BJ (cell line): ENCODE measurements at places on chromosomes 3 and 15.

GRCh38 chr3:182837855-182838454 lies 44.7 kb downstream of the ATP11B start:
- no peak for DNase-seq

DNA sequence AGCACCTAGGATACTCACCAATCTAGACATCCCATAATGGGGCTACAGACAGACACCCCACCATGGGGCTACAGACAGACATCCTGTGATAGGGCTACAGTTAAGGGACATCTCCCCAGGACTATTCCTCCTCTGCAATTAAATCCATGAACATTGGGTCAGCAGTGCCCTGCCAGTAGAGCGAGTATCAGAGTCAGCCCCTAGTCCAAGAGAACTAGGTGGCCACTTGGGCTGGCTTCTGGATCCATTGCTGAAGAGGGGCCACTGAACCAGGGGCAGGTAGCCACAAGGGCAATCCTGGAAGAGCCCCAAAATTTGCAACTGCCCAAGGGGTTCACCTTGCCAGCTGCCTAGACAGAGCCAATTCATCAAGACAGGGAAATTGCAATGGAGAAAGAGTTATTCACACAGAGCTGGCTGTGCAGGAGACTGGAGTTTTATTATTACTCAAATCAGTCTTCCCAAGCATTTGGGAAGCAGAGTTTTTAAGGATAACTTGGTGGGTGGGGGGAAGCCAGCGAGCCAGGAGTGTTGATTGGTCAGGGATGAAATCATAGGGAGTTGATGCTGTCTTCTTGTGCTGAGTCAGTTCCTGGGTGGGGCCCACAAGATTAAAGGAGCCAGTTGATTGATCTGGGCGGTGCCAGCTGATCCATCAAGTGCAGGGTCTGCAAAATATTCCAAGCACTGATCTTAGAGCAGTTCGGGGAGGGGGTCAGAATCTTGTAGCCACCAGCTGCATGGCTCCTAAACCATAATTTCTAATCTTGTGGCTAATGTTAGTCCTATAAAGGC lies 170.2 kb upstream of the SMAD3 start:
- no peak for DNase-seq

DNA sequence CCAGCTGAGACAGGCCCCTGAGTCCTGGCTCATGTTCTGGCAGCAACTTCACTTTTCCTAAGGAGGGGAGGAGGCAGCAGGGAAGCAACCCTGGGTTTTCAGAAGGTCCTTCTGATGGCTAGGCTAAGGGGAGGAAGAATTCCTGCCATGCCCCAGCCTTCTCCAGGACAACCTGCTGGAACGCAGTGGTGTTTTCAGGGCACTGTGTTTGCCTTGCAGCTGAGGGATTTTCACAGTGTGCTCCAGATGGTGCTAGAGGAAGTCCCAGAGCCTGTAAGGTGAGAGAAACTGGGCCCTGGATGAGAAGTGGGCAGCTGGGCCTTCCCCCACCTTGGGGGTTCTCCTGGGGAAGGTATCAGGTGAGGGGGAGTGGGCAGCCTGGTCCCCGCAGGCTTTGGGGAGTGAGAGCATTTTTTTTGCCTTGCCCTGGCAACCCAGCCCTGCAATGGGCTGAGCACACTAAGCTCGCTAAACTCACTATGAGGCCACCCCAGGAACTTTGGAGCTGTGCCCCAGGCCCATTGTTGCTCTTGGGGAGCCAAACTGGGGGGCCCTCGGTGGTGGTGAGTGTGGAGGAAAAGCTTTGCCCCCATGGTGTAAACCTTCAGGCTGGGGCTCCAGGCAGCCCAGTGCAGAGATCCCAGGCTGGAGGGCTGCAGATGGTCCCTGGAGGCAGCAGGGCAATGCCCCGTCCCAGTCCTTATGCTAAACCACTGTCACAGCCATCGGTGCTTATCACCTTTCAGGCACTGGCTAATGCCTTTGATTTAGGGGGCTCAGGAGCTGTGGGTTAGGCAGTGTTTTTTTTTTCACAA lies 41.1 kb downstream of the ACAA1 start:
- DNase-seq = no peak

- no peak for DNase-seq
Measured at GRCh38 chr3:131361464-131362421, 19.8 kb upstream of the NUDT16 start.

DNA sequence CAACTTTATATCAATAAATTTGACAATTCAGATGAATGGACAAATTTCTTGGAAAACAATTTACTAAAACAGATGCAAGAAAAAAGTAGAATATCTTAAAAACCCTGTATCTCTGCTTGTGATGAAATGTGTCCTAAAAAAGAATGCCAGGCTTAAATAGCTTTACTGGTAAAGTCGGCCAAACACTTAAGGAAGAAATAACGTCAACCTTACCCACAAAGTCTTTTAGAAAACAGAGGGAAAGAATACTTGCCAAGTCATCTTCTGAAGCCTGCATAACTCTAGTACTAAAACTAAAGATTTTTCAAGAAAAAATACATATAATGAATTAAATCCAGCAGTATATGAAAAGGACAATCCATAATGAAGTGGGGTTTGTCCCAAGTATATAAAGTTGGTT lies 111.1 kb downstream of the RASA2 start:
- DNase-seq = no peak

GRCh38 chr3:129758785-129759320 lies 134.7 kb downstream of the TMCC1 start:
- no peak for DNase-seq

DNA sequence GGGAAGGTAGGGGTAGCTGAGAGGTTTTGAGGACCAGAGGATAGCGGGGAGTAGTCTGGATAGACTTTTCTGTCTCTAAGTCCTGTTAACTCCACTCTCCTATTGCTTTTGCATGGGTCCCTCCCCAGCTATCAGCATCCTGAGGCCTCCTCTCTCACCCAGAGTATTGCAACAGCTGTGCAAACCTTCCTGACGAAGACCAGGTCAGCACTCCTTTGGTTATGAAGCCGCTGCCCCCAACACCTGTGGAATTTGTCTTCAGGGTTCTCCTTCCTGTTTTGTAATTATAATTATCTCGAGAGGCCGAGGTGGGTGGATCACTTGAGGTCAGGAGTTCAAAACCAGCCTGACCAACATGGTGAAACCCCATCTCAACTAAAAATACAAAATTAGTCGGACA lies 24.8 kb downstream of the TYRO3 start:
- no peak for DNase-seq

DNA sequence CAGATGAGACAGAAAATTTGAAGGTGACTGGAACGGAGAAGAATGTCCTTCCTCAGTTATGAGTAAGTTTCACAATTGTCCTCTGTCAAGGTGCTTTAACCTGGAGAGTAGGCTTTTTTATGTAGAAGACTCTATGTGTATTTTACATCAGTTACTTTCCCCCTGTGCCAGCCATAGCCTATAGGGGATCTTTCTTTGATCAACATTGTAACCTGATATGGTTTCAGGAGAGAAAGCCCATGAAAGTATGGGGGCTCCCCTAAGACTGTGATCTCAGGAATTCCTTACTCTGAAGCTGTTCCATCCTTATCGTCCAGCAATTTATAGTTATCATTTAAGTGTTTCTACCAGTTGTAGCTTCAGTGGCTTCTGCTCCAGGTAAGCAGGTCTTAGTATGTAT lies 1076.3 kb upstream of the EPHA6 start:
- DNase-seq = no peak

- no peak for DNase-seq
Measured at GRCh38 chr3:136804813-136805212, 14.1 kb upstream of the SLC35G2 start.

- no peak for DNase-seq
Measured at GRCh38 chr15:78909791-78910228, 35.0 kb downstream of the CTSH start.

DNA sequence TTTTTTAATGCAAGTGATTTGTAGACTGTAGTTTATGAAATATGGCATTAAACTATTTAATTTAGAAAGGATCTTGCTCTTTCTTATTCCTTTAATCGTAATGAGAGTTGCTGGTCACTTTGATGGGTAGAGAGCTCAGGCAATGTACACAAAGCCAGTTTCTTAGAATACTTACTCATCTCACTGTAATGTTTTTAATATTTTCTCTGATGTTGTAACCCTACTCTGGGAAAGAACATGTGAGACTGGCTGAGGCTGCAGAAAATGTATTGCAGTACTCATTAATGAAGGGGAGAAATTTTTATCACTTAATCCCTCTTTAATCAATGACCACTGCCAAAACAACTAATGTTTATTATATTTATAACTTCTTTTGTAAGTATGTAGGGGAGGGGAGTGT lies 479.4 kb upstream of the KCNMB2 start:
- no peak for DNase-seq

DNA sequence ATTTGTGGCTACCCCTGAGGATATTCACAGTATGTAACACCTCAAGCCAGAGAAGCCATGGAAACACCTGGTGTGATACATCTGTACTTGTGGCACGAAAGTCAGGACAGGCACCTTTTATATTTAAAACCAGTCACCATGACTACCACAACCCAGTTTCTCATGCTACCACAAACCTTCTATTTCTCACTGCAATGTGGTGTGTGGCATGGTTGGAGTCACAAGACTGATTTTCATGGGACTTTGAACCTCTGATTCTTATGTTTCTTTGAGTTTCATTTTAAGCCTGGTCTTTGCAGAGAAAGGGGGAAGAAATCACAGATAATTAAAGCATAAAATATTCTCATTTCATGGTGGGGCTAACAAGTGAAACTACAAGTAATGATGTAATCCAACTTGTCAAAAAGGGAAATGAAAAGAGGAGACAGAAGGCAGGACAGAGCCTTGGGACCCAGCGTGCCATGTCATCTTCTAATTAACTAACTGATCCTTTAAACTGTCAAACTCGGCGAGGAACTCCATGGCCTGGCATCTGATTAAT lies 175.9 kb downstream of the PDZRN3 start:
- no peak for DNase-seq

GRCh38 chr15:50330921-50331320 lies 24.1 kb downstream of the GABPB1 start:
- DNase-seq = no peak

- DNase-seq = no peak
Measured at GRCh38 chr3:72441284-72441994, 406.8 kb downstream of the SHQ1 start.

GRCh38 chr3:185207931-185208746 lies 45.7 kb downstream of the EHHADH start:
- DNase-seq = no peak
